ENCODE measurements at places on chromosomes 13 and 19.

- DNase-seq: peak; percentile 86
Measured at GRCh38 chr19:8505680-8506401, 3.4 kb upstream of the PRAM1 start.

GRCh38 chr13:21429211-21429610 is 29.9 kb downstream of the ZDHHC20 start:
- no peak for DNase-seq

GRCh38 chr19:27833031-27833430 is 1379.9 kb downstream of the UQCRFS1 start:
- no peak for DNase-seq

DNA sequence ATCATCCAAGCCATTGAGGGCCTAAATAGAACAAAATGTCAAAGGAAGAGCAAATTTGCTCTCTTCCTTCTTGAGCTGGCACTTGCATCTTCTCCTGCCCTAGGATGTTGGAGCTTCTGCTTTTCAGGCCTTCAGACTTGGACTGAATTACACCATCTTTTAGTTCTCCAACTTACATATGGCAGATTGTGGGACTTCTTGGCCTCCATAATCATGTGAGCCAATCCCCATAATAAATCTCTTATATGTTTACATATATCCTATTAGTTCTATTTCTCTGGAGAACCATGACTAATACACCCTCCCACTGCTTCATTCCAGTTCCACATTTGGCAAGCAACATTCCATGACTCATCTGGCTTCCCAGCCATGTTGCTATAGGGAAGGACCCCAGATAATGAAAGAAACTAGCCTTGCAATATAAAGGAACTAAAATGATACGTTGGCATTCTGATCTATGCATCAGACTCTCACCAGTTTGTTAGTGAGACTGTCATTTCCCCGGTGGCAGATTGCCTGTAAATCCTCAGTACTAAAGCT is 11.0 kb upstream of the ACOD1 start:
- no peak for DNase-seq

- no peak for DNase-seq
Measured at GRCh38 chr13:30094015-30094414, 213.3 kb downstream of the KATNAL1 start.
